ENCODE measurements at places on chromosomes 2 and 18.

- no peak for DNase-seq
These were observed 632.3 kb downstream of the LRP1B start for GRCh38 chr2:141498561-141498960.

DNA sequence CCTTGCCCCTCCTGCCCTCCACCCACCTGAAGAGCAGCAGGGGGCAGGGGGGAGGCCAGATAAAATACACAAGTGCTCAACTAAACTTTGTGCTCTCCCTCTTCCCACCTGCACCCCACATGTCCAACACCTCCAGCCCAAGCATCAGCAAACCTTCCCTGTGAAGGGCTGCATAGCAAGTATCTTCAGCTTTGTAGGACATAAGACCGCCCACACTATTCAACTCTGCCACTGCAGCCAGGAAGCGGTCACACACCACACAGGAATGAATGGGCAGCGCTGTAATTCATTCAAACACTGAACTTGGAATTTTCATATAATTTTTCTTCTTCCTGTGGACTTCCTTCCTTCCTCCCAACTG, 27.5 kb downstream of the TFCP2L1 start:
- no peak for DNase-seq

GRCh38 chr2:75055142-75055819, 96.8 kb downstream of the POLE4 start:
- DNase-seq: no peak

- no peak for DNase-seq
These were observed 34.8 kb upstream of the MGAT5 start for GRCh38 chr2:134218930-134219658.

- no peak for DNase-seq
These were observed 55.2 kb downstream of the TRAPPC12 start for GRCh38 chr2:3434654-3435053.

- no peak for DNase-seq
These were observed 569.2 kb downstream of the ZEB2 start for GRCh38 chr2:143950704-143951103.

- DNase-seq: no peak
These were observed 7.6 kb downstream of the GPATCH11 start for GRCh38 chr2:37091873-37092272.

DNA sequence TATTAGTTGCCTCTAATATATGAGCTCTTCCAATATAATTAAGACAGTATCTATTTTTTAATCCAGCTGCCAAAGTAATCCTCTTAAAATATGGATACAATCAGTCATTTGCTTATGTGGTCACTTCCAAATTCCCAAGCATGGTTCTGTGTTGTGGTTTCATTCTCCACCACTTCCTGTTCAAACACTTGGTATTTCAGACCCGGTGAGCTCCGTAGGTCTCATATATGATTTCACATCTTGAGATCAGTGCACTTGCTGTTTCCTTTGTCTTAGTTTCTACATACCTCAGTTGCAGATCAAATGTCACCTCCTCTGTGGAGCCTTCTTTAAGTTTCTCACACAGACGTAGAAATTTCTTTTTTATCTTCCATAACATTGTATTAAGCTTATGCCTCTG, 254.2 kb downstream of the KCNS3 start:
- DNase-seq: no peak

DNA sequence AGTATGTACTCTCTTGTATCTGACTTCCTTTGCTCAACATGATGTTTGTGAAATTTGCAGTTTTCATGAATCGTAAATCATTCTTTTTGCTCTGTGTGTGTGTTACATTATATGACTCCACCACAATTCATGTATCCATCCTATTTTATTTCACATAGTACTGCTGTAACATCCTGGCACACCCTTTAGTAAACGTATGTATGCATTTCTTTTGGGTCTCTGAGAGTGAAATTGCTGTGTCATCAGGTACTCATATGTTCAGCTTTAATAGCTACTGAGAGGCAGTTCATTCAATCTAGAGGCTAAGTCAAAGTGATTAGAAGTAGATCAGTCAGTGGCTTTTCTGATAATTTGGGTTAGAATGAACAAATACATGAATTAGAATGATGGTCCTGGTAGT, 118.8 kb downstream of the ESCO1 start:
- DNase-seq: no peak

DNA sequence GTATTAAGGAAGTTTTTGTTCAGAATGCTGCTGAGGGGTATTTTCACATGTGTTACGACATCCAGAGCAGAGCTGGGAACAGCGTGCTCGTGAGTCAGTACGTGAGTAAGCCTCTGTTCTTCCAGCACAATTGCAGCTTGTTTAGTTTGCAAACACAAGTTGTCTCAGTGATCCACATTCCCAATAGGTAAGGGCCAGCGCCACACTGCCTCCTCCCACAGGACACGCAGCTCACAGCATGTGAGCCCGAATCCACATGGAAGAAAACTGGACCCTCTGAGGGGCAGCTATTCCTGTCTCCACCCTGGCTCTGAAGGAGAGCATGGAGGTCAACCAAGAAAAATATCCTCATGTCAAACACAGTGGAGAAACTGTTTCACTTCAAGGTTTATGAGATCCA, 173.9 kb upstream of the PID1 start:
- peak; percentile 32 for DNase-seq

GRCh38 chr2:136008205-136008865, 22.9 kb upstream of the DARS1 start:
- DNase-seq: no peak

GRCh38 chr18:31497404-31497835, 557 bp upstream of the DSG2 start:
- peak; percentile 82 for DNase-seq

DNA sequence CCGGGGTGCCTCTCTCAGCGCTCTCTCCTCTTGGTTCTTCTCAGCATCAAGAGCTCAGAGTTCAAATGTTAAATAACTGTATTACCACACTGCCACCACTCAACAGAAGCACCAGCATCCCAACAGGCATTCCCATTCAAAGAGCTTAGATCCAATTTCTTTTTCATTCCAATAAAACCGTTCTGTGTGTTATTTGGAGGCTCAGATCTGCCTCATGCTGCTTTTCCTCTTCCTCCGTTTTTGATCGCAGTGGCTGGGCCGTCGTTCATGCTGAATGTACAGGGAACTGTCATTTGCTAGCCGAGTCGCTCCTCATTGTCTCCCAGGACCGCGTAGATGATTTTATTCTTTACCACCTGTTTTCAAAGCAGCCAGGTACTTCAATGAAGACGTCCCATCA, 798.9 kb upstream of the SALL3 start:
- DNase-seq: no peak

- DNase-seq: no peak
These were observed 980 bp upstream of the SULT1C4 start for GRCh38 chr2:108376774-108377173.

DNA sequence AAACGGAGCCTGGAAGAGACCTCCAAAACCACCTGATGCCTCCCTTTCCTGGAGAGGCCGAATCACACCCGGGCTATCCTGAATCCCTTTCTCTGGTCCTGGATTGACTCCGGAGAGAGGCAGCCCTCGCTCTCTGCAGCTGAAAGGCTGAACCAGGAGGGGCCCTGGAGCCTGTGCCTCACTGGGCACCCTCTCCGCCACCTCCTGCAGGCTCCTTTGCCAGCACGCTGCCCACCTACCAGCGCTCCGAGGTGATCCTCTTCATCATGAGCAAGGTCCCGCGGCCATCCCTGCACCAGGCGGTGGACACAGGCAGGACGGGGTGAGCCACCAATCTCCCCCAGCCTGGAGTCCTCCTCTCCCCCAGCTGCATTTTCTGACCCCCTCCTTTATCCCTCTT, 35.7 kb downstream of the POMC start:
- no peak for DNase-seq

DNA sequence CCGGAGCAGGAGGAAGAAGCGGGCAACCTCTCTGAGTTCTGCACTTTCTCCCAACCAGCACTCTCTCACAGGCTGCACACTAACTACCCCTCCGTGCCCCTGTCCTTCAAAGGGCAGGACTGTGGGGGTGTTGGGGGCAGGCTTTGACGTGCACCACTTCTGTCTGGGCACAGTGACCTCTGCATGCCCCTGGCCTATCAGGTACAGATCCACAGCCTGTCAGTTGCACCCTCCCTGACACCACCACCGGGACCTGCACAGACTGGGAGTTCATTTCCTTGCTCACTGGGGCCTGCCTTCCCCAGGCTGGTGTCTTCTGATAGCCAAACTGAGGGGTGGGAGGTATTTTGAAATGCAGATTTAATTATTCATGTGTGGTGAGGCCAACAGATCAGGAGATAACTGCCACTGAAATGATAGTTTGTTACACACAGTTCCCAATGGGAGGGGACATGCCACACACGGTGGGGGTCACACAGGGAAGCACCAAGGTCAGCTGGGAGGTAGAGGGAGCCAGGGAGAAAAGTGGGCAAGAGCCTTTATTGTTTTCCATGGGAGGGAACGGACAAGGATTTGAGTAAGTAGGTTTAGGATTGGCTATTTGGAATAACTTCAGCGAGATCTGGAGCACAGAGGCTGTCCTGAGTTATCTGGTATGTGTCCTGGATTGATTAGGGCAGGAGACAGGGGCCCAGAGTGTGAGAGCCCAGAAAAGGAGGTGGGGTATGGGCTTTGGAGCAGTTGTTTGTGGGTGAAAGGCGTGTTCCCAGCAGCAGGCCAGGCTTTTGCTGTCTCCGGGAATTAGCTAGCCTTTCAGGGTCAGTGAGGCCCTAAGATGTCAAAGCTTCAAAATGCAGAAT, 251.6 kb downstream of the AFF3 start:
- no peak for DNase-seq

GRCh38 chr2:70904371-70905216, 31.1 kb upstream of the ATP6V1B1 start:
- DNase-seq: peak; percentile 62

- DNase-seq: no peak
These were observed 121.3 kb upstream of the BOD1L2 start for GRCh38 chr18:57025540-57025939.

GRCh38 chr2:162175714-162176113, 23.7 kb upstream of the GCG start:
- no peak for DNase-seq

DNA sequence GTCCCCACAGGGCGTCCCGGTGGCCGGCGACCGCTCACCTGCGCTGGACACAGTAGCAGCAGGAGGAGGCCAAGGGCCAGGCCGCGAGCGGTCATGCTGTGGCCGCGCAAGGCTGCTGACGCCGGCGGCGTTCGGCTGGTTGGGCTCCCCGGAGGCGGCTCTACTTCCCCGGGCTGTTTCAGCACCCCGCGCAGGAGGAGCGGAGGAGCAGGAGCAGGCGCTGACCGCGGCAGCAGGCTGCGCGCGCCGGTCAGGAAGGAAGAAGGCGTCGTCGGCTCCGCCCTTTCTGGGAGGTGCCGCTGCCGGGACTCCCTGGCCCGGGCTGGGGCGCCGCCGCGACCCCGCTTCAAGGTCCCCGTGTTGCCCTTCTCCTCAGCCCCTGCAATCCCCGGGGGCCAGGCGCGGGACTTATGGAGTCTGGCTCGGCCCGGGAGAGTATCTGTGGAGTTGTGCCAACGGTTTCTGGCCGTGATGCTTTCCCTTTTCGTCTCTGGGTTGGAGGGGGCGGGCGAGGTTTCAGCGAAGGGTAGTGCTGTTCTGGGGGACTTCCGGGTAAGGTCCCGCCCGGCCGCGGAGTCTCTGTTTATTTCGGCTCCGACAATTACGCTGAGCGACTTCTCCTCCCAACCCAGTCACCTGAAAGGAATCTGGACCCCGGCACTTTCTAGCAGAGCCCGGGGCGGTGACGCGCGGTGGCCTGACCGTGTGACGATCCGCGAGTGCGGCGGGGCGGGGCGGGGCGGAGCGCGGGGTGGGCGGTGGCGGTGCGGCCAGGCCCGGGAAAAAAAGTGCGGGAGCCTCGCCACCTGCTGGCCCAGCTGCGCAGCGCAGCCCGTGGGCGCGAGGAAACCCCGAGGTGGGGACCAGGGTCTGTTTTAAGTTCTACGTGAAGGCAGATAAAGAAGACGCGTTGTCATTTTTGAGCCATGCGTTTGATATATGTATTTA, at the start of gene NPC1:
Gene NPC1, minus strand, starts transcription at position 258 of the 948 bp plus-strand sequence. Its CDS starts 163 bp downstream, at position 95.
- DNase-seq: peak; percentile 99

- no peak for DNase-seq
These were observed 241.5 kb downstream of the ICOS start for GRCh38 chr2:204177977-204178522.

DNA sequence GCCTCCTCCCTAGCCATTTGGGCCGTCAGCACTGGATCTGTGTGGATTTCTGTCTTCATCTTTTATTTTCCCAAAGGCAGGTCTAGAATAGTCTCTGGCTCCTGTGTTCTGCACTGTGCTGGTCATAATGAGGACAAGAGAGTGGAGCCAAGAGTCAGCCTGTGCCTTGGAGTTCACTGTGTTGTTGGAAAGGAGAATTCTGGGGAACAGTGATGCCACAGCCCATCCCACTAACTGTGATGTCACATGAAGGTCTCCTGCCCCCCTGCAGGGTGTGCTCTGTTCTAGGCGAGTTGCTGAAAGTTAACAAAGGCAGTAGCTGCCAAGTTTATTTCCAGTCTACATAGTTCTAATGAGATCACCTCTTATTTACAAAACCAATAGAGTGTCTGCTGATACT, 248.5 kb downstream of the TPGS2 start:
- no peak for DNase-seq

GRCh38 chr2:147135376-147135775, 709.5 kb upstream of the ACVR2A start:
- DNase-seq: no peak

DNA sequence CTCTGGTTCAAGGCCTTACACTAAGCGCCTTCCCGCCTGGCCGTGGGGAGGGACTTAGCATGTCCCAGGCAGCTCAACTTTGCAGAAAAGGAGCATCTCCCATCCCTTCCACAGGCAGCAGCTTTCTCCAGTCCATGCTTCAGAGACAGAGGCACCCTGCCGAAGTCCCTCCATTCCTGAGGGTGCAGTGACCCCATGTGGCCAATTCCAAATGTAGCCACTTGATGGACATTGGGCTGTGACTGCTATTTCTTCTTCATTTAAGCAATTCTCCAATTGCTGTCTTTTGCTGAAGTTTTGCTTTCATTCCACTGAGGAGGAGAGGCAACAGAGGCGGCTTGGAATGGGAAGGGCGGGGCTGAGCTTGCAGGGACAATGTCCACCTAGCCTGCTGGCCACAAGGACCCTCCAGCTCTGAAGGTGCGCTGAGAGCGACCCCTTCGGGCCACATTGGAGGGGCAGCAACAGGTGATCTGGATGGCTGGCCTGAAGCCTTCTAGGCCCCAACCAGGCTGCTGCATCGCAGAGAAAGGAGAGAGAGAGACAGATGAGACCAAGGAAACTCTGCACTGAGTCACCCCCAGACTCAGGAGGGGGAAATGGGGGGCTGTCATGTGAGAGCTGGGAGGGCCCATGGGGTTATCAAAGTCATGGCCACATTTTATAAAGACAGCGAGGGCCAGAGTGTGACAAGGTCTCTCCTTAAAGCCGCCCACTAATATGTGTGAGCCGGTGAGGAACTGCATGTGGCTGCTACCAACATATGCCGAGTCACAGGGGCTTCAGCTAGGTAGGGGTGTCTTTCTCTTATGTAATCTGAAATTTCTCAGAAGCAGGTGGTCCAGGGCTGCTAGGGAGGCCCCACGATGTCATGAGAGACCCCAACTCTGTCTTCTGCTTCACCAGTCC, 61.3 kb downstream of the LONRF2 start:
- peak; percentile 51 for DNase-seq

Data from right kidney (tissue), 9 donors.